ENCODE measurements at places on chromosomes 3 and 15.

GRCh38 chr3:70518356-70518755, 205.9 kb upstream of the MDFIC2 start:
- no peak for DNase-seq

DNA sequence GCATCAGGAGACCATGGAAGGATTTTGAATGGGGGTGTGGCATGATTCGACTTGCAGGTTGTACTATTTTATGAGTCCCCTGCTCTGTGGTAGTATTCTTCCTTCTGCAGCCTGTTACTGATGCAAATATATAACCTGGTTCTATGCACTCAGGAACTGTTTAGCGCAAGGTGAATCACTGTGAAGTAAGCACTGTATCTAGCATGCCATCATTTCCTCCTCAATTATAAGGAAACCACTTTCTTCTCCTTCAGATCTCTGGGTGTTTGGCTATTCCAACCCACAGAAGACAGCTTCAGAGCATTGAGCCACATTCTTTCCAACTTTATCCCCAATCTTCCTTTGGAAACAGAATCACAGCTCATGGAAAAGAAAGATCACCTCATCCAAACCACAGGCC, 176.7 kb downstream of the DIPK2A start:
- DNase-seq = no peak

- DNase-seq = no peak
Measured at GRCh38 chr15:32818758-32819447, 101.1 kb downstream of the GREM1 start.

DNA sequence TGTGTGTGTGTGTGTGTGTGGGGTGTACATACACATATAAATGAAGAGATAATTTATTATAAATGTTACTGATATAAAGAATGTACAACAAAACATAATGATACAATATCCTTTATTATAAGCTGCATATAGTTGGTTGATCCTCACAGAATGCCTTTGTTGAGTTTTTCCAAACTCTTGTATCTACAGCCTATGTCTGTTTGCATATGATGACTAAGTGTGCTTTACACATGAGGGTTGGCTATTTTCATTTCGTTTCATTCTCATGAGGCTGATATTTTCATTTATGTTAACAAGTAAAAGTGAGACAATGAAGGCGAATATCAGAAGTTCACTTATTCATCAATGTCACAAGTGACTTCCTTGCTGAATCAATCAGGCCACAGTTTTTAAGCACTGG, 45.1 kb downstream of the TM2D3 start:
- DNase-seq = no peak

- DNase-seq = no peak
Measured at GRCh38 chr15:92579486-92579885, 76.1 kb downstream of the FAM174B start.

- DNase-seq = no peak
Measured at GRCh38 chr3:123872621-123873020, 11.5 kb downstream of the MYLK start.

GRCh38 chr3:174337227-174337626, 521.9 kb upstream of the NAALADL2 start:
- no peak for DNase-seq

DNA sequence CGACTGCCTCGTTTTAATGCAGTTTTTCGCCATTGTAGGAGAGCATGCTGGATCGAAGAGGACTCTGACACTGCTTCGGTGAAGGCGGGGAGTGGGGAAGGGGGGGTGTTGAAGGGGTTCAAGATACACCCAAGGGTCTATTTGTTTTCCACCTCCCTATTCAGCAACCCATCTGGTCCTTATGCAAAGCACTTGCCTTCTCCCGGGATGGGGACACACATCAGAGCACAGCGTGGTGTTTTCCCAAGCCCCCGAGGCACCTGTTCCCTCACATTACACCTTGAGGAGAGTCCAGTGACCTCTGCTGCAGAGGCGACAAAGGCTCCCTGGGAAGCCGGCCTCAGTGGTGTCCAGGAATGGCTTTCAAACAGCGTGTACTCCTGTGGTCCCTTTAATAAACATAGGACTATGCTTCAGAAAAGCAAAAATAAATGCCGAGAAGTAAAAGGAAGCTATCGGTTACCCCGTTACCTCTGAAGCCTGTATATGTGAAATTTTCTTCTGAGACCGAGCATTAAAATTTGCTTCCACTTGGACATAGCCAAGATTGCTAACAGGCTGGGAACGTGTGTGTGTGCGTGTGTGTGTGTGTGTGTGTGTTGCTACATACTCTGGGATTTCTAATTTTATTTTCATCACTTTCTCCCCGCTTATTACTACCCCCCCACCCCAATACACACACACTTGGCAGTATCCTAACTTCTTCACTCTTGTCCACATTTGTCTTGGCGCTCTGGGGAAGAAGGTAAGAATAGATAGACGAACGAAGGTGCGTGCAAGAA, 53.2 kb downstream of the CCDC54 start:
- no peak for DNase-seq

DNA sequence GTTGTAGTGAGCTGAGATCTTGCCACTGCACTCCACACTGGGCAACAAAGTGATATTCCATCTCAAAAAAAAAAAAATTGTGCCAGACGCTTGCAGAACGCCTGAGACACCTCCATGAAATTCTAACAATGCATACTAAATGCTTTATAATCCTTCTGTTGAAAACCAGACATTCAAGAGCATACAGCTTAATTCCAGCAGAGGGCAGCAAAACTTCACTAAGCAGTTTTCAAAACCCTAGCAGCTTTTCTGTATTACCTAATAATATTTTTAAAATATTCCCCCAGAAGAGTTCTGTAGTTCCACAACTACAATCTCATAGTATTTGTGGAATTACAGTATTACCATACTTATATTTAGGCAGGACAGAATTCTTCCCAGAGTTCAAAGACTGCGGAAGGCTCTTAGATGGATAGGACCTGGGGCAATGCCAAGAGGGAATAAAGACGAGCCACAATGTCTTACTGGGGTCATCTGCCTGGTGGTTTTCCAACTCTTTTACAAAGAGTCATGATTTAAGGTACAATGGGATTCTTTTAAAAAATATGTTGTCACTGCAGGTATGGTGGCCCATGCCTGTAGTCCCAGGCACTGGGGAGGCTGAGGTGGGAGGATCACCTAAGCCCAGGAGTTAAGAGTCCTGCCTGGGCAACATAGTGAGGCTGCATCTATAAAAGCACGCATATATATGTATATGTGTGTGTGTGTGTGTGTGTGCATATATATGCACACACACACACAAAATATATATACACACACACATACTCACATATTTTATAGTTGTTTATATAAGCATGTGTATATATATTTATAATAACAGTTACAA, 19.6 kb upstream of the TASOR start:
- peak; percentile 74 for DNase-seq

DNA sequence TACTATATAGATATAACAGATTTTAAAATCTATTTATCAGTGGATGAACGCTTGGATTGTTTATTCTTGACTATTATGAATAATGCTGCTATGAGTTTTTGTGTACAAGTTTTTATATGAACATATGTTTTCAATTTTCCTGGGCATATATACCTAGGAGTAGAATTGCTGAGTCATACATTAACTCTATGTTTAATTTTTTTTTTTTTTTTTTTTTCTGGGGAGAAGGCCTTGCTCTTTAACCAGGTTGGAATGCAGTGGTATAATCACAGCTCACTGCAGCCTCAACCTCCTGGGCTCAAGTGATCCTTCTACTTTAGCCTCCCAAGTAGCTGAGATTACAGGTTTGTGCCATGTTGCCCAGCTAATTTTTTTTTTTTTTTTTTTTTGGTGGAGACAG, 9.1 kb downstream of the CIDEC start:
- DNase-seq = no peak

DNA sequence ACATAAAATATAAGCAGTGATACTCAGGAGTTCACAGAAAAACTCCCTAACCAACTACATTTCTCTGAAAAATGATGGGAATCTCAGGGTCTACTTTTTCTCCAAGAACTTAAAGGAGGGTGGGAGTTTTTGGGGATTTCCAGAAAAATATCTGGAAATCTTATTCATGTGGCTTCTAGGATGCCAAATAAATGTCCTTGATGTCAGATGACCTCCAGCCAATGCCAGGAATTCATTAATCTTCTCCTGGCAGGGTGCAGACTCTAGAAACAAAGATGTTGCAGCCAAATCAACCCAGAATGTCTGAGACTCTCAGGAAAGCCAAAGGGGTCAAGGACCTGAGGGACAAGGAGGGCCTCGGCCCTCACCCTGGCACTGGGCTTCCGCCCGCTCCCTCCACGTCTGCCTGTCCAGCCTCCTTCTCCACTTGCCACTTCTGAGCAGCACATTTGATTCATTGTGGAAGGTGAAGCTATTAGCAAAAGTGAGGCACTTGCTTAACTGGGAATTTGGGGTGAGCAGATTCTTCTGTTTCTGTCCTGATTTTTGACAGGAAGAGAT, 61.9 kb upstream of the HEG1 start:
- no peak for DNase-seq

- peak; percentile 31 for DNase-seq
Measured at GRCh38 chr3:69282181-69282580, 103.7 kb downstream of the FRMD4B start.

DNA sequence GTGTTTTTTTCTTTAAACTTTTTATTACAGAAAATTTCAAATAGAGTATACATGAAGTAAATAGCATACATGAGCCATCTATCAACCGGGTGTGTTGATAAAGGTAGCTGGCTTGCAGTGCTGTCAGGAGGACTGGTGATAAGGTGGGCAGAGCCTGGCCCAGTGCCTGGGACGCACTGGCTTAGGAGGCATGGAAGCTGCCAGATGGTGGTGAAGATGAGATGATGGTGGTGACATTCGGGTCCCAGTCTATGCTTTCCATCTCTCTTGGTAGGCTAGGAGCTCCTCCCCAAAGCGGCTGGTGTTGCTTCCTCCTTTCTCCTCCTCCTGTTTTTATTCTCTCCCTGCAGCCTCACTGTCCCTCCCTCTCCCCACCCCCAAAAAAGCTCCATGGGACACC, 101.7 kb downstream of the ADCY5 start:
- DNase-seq = no peak

DNA sequence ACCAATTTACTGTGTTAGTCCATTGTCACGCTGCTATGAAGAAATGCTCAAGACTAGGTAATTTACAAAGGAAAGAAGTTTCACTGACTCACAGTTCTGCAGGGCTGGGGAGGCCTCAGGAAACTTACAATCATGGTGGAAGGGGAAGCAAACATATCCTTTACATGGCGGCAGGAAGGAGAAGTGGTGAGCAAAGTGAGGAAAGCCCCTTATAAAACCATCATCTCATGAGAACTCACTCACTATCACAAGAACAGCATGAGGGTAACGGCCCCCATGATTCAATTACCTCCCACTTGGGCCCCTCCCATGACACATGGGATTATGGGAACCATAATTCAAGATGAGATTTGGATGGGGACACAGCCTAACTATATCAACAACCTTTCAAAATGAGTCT, 20.2 kb downstream of the USF3 start:
- no peak for DNase-seq

- DNase-seq = no peak
Measured at GRCh38 chr3:12586403-12586802, 29.5 kb downstream of the MKRN2 start.

- no peak for DNase-seq
Measured at GRCh38 chr3:52088445-52089367, 32.3 kb upstream of the DUSP7 start.

DNA sequence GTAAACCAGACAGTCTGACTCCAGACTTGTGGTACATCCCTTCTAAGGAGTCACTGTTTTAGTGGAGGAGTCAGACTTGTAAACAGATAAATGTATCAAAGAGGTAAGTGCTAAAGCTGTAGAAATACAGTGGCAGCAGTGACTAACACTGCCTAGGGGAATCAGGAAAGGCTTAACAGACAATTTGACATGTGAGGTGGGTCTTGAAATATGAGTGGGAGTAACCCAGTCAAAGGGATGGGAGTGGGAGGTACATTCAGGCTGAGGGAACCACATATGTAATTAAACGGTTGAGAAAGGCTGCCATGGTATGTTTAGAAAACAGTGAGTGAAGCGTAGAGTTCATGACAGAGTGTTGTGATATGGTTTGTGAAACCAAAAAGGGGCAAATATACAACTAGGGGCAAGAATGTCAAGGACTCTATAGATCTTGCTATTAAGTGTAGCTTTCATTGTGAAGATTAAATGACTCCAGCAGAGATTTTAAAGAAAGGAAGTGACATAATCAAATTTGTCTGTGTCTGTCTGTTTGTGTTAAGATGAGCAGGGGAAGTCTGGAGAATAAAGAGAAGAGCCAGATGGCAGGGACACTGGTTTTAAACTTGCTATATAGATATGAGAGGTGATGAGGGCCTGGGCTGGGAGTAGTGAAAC, 11.2 kb upstream of the ALCAM start:
- no peak for DNase-seq

DNA sequence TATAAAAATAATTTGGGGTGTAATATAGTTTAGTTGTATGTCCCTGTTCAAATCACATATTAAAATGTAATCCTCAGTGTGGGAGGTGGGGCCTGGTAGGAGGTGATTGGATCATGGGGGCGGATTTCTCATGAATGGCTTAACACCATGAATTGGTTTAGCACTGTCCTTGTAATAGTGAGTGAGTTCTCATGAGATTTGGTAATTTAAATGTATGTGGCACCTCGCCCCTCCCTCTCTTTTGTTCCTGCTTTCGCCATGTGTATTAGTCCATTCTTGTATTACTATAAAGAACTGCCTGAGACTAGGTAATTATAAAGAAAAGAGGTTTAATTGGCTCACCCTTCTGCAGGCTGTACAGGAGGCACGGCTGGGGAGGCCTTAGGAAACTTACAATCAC, 83.9 kb downstream of the ANXA2 start:
- no peak for DNase-seq

- DNase-seq = no peak
Measured at GRCh38 chr3:152742368-152743347, 92.3 kb upstream of the P2RY1 start.

GRCh38 chr15:81029414-81030300, 28.9 kb downstream of the TLNRD1 start:
- DNase-seq = no peak

DNA sequence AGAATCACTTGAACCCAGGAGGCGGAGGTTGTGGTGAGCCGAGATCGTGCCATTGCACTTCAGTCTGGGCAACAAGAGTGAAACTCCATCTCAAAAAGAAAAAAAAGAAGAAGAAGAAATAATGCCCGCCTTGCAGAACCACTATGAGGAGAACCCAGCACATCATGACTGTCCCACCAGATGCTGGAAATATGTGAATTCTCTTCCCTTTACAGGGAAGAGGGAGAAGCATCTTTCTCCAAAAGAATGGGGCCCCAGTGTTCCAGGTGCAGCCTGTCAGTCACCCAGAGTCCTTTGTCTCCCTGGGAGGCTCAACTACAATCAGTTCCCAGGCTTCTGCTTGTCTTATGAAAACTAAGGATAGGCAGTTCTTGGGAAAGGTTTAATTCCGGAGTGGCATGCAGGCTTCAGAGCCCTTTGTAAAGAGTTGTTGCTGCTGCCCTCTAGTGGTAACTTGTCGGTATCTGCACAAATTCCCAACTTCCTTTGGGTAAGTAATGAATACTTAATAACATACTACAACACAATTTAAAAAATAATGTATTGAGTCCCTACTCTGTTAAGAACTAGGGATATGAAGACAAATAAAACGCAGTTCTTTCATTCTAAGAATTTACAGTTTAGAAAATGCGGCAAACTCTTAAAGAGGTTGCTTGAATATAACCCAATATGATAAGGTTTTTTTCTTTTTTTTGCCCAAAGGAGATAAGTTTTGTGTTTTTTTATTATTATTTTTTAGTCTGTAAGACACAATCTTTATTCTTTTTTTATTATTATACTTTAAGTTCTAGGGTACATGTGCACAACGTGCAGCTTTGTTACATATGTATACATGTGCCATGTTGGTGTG, 18.6 kb upstream of the TICRR start:
- DNase-seq = peak; percentile 59

- DNase-seq = no peak
Measured at GRCh38 chr15:33138000-33138399, 56.5 kb downstream of the FMN1 start.

GRCh38 chr3:16182612-16183011, 8.1 kb downstream of the GALNT15 start:
- DNase-seq = no peak
